Stimulated activated CD8-positive, alpha-beta memory T cell treated with anti-CD3 and anti-CD28 coated beads, Interleukin-7, amount 100 ng/mL, for 1 hour (primary cell): ENCODE measurements at places on chromosomes 11 and 22.
A peak's percentile ranks its signal among the peaks of the same experiment; 100 is the strongest.

GRCh38 chr22:45805413-45805812 lies 133.8 kb downstream of the ATXN10 start:
- DNase-seq, result no peak

DNA sequence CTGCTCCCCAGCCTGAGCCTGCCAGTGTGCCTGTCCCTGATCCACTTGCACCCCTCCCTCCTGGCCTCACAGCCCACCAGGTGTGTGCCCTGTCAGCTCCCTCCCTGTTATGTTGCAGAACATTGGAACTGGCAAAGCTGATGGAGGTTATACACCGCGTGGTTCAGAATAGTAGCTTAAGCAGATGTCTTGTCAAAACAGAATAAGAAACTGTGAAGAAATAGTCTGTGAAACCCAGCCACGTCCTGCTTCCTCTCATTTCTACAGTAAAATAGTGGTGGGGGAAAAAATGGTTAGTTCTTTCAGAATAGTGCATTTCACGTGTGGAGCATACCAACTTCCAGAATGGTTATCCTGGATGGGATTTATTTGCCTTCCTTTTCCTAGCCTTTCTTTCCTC lies 161.2 kb upstream of the NAV2 start:
- DNase-seq, result no peak

DNA sequence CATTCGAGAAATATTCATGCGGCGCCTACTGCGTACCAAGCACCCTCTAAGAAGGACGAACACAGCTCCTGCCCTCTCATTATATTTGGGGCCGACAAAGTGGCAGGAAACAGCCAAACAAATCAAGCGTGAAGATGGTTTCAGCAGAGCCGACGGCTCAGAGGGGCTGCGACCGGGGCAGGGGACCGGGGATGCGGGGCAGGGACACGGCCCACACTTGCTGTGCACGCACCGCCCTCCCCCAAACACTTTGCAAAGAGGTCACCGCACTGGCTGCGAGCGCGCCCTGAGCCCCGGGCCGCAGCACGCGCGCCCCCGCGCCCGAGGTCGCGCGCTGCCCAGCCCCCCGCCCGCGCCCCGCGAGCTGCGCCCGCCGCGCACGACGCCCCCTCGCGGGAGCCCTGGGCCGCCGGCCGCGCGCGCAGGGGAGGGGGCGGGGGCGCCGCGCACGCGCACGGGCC lies 255 bp upstream of the SYNGR1 start:
- no peak for DNase-seq

- DNase-seq, result no peak
Measured at GRCh38 chr11:3137486-3138177, 27.5 kb downstream of the OSBPL5 start.

DNA sequence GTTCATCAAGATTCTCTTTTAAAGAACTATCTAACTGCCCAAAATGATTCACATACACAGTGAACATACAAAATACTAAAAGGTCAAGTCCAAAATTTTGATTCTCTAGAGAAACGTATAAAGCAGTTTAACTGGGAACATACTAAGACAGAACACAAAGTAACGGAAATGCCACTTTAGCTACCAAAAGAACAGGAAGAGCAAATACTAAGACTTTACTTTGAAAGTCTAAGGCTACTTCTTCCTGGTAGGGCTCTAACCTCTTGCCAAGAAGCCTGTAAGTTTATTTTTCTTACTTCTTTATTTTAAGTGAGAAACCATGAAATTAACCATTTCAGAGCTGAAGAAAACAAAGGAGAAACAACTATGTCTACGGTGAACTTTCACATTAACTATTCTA lies 6.2 kb downstream of the PICALM start:
- DNase-seq, result no peak

GRCh38 chr11:87743007-87743406 lies 432.2 kb downstream of the RAB38 start:
- DNase-seq, result no peak

DNA sequence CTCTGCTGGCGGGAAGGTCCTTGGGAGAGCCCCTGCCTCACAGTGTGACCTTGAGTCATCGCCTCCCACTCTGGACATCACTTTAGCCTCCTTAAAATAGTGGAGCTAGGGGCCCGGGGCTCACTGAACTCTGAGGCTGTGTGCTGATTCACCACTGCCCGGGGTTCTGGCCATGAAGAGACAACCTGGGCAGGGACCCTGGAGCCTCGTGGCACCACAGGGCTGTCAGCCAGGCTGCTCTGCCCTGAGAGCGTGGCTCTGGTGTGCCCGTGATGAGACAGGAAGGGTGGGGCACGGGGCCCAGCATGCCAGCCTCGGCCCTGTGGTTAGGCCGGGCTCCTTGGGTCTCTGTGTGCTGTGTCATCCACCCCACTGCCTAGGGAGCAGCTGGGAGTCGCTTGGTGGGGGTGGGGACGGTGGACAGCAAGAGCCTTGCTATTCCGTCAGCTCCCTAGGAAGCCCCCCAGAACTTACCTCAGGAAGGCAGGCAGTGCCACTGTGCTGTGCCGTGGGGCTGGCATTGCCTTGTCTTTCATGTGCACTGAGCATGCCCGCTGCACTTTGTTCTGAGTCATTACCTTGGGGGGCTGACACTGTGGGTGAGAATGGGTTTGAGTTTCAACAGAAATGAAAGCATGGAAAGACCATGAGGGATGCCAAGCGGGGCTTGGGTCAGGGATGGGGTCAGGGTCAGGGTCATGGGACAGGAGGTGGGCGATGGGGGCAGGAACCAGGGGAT lies 31.7 kb downstream of the TPCN2 start:
- no peak for DNase-seq

DNA sequence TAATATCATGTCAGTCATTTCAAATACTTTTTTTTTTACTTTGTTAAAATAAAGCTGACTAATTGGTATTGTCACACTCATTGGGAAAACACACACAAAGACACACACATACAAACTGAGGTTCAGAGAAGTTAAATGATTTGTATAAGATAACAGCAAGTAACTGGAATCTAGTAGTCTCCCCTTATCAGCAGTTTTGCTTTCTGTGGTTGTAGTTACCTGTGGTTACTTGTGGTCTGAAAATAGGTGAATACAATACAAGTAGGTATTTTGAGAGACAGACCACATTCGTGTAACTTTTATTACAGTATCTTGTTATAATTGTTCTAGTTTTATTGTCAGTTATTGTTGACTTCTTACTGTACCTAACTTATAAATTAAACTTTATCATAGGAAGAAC lies 610.9 kb downstream of the CNTN5 start:
- no peak for DNase-seq

DNA sequence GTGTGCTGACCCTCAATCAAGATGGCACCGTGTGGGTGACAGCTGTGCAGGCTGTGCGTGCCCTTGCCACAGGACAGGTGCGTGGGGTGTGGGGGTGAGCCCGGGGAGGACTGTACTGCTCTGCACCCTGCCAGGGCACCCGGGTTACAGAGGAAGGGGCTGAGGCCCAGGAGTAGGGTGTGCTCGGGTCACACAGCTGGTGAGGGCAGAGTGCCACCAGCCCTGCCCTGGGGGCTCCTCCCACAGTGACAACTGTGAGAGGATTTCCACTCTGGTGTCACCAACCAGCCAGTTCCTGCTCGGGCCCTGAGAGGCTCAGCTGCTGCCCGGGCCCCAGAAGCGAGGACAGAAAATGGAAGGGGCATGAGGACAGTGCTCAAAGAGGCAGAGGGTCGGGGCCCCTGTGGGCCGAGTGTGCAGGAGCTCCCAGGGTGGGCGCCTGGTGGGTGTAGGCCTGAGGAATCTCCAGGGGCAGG lies 20.5 kb downstream of the TRMU start:
- no peak for DNase-seq

- DNase-seq, result no peak
Measured at GRCh38 chr11:75333807-75334140, 17.7 kb downstream of the ARRB1 start.

- DNase-seq, result no peak
Measured at GRCh38 chr11:26753723-26754504, 32.1 kb upstream of the SLC5A12 start.

- DNase-seq, result peak; percentile 22
Measured at GRCh38 chr11:61871158-61871597, 20.2 kb downstream of the FADS3 start.

GRCh38 chr11:101987370-101987769 lies 59.9 kb upstream of the CFAP300 start:
- DNase-seq, result no peak
